H1 (cell line): ENCODE measurements at places on chromosomes 13 and 19. TPM values are rescaled to one million over a fixed set of nuclear protein-coding genes. Genes with fewer than 3 reads are reported as not detected.

ZNF440 gene
- total RNA-seq: 6.5 and 7.9 TPM in 2 replicates

MAP4K1 gene
- total RNA-seq: 10.4 and 14.4 TPM in 2 replicates

PRSS57 gene
- not detected in 2 replicates for total RNA-seq

ATP4A gene
- total RNA-seq: 0.31 and 0.50 TPM in 2 replicates

ZNF135 gene
- total RNA-seq: 5.2 and 5.3 TPM in 2 replicates

ATP8A2 gene
- total RNA-seq: 8.3 and 8.4 TPM in 2 replicates

PCDH8 gene
- 0.82 and 1.7 TPM in 2 replicates for total RNA-seq

MYPOP gene
- total RNA-seq: 11.1 and 12.6 TPM in 2 replicates

PLK5 gene
- 0.43 and 1.2 TPM in 2 replicates for total RNA-seq

EID2B gene
- 2.4 and 3.4 TPM in 2 replicates for total RNA-seq

CGB3 gene
- total RNA-seq: not detected in 2 replicates

GRCh38 chr19:17424743-17425365 is 5.0 kb downstream of the MVB12A start:
- DNase-seq: peak; percentile 91

- no peak for DNase-seq
Observed at GRCh38 chr19:34049944-34050343, 122.4 kb upstream of the LSM14A start.

- DNase-seq: no peak
Observed at GRCh38 chr13:60282186-60282585, 114.8 kb upstream of the TDRD3 start.

DNA sequence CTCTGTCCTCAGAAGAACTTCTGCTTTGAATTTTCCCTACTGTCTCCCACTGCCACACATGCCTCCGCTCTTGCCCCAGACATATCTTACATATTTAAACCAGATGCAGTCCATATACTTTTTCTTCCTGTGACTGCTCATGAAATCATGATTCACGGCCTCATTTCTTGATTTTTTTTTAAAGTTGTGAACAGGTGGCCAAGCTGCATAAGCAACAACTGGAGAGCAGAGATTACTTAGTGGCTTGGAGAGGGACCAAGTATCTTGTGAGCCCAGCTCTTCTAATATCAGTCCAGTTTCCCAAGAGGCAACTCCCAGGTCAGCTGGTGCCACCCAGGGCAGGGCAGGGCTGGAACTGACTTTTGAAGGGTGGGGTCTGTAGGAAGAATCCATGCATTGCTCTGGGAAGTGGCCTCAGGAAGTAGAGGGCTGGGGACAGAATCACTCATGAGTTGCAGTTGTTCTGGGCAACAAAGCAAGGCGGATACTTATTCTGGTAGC is 152.4 kb downstream of the LMO7 start:
- DNase-seq: no peak

DNA sequence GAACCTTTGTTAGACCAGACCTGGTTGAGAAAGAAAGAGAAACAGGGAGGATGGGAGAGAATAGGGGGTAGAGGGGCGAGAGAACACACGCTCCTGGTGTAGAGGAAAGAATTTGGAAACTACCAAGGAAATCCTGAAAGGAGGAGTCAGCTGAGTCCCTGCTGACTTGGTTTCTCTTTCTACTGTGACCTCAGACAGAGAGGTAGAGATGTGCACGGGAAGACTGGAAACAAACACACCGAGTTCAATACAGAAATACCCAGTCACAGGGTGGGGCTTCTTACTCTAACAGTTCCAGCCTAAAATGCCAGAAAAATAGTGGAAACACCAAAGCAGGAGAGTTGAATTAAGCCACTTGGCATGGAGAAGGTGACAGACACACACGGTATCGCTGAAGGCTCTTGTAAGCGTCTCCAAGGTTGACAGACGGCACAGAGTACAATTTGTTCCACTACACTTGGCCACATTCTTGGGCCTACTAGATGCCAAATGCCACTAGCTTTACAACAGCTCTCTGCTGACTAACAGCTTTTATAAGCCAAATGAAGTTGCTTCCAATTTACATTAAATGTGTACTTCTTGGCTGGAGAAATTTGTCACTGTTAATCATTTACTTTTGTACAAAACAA is 28.1 kb downstream of the LATS2 start:
- DNase-seq: no peak

DNA sequence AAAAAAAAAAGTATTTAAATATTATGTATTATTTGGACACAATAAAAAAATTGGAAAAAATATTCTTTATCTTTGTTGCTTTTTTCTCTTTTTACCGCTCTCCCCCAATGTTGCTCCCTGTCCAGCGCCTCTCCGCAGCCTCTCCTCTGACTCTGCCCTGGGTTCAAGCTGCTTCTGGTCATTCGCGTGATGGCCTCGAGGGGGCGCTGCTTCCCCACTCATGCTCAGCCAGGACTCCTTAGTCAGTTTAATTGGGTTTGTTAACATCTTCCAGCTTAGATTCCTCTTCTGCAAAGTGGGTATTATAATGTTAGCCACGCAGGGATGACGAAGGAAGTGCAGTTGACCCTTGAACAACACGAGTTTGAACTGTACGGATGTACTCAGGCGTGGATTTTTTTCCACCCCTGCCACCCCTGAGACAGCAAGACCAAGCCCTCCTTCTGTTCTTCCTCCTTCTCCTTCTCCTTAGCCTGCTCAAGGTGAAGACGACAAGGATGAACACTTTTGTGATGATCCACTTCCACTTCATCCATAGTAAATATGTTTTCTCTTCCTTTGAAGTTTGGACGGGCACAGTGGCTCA is 4.9 kb upstream of the NWD1 start:
- DNase-seq: peak; percentile 50

DNA sequence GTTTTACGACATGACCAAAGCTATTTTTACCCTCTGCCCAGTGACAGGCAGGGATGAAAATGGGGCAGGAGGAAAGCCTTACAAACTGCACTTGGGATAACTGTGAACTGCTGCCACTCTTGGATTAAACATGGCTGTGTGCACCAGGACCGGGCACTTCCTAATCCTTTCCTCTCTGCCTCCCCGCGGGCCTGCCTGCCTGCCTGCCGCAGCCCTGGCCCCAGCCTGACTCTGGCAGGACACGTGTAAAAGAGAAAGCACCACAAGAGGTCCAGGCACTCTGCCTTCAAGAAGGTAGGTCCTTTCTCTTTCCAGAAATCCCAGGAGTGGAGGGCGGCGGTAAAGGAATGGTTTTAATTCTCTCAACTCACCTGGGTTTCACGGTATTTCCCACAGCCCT is 4.8 kb downstream of the TSHZ3 start:
- no peak for DNase-seq

GRCh38 chr13:65829241-65830008 is 1400.7 kb downstream of the PCDH9 start:
- no peak for DNase-seq

GRCh38 chr19:6216996-6217751 is 62.6 kb downstream of the MLLT1 start:
- DNase-seq: no peak

DNA sequence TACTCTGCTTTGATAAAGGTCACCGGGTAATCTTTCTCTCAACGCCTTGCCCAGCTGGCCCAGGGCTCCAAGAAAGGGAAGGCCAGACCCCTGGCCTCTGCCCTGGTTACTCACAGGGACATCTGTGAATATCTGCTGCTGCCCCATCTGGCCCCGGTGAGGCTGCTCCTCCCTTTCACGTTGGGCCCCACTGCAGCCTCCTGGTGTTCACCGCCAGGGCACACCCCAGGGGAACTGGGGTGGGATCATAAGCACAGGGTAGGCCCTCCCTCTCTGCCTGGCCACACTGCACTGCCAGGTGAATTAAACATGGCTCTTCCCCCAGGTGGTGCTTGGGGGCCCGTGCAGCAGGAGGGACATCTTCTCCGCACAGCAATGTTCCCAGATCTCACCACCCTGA is 12.7 kb downstream of the LAIR1 start:
- no peak for DNase-seq

GRCh38 chr13:95480131-95480545 is 72.4 kb upstream of the CLDN10 start:
- no peak for DNase-seq

GRCh38 chr13:94251831-94252608 is 227.5 kb downstream of the DCT start:
- DNase-seq: no peak

- no peak for DNase-seq
Observed at GRCh38 chr13:51768378-51768921, 35.5 kb downstream of the DHRS12 start.

GRCh38 chr19:50877338-50877737 is 4.1 kb downstream of the KLK2 start:
- DNase-seq: no peak

DNA sequence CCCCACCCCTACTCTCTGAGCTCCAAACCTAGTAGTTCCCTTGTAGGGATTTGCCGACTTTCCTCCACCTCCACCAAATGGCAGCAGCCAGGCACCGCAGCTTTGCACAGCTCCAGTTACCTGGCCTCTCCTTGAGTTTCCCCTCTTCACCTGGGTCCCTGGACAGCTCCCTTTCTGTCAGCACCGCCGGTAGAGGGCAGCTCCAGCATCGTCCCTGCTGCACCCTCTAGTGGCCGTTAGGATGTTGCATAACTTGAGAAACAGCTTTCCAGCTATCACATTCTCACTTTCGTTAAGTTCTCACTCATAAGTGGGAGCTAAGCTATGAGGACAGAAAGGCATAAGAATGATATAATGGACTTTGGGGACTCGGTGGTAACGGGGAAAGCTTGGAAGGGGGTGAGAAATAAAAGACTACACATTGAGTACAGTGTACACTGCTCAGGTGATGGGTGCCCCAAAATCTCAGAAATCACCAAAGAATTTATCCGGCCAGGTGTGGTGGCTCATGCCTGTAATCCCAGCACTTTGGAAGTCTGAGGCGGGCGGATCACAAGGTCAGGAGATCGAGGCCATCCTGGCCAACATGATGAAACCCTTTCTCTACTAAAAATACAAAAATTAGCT is 60.4 kb upstream of the OLFM4 start:
- DNase-seq: peak; percentile 90

DNA sequence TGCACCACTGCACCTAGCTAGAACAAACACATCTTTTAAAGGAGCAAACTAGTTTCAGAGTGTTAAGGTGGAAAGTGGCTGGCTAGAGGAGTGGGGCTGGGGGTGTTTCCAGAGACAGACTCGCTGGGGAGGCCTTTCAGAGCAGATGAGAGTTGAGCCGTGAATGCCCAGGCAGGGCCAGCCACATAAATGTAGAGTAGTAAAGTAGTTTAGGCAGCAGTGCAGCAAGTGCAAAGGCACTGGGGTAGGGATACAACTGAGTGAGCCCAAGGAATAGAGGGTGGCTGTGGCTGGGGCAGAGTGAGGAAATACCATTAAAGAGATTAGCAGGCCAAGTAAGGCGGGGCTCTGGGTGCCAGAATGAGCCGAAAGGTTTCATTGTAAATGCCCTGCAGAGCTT is 72.0 kb downstream of the ALOX5AP start:
- DNase-seq: no peak

GRCh38 chr19:16113727-16114126 is 2.0 kb downstream of the RAB8A start:
- no peak for DNase-seq

DNA sequence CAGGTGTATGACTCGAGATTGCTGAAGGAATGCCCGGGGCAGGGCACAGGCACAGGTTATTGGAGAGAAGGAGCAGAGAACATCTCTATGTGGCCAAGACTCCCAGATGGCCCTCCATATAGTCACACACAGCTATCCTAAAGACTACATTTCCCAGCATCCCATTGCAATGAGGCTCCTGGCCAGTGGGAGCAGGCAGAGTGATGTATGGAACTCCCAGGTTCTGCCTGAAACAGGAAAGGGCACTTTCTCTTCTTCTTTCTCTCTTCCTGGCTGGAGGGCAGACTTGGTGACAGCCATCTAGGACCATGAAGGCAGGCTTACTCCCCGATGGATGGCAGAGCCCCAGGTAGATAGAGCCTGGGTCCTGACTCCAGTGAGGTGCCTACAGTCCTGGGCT is 13.5 kb downstream of the PPP1R13L start:
- DNase-seq: no peak

DNA sequence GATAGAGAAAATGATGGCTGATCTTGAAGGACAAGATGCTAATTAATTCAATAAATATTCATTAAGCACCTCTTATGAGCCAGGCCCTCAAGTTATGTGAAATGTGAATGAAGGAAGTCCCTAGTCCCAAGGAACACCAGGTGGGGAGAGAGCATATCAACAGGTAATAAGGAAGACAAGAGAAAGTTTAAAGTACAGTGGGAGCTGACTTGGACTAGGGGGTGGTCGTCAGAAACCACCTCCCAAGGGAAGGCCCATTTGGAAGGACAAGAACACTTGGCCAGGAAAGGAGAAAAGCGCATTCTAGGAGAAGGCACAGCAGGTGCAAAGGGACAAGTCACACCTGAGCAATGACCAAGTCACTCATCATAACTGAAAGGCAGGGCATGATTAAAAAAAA is 72.7 kb downstream of the DOCK9 start:
- no peak for DNase-seq

GRCh38 chr13:45393941-45394570 is 24.1 kb downstream of the SLC25A30 start:
- no peak for DNase-seq

GRCh38 chr13:51923983-51924539 is 62.3 kb downstream of the CCDC70 start:
- DNase-seq: no peak

GRCh38 chr19:51664997-51665396 is 18.4 kb upstream of the SIGLEC14 start:
- no peak for DNase-seq

DNA sequence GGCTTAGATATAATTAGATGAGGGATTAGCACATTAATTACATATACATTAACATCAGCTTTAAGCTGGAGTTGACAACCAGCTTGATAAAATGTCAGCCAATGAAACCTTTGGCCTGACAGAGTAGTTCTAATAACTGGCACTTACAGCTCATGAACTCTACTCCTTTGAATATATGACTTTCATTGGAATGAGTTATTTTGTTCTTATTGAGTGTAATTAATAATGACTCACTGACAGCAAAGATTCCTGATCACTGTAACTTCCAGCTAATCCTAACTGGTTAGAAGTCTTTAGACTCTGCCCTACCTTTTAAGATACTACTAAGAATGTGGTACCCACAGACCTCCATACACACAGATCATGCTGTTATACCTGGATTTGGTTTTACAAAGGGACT is 41.0 kb downstream of the EFNB2 start:
- no peak for DNase-seq

- DNase-seq: no peak
Observed at GRCh38 chr19:39507715-39508364, 7.1 kb upstream of the SELENOV start.

DNA sequence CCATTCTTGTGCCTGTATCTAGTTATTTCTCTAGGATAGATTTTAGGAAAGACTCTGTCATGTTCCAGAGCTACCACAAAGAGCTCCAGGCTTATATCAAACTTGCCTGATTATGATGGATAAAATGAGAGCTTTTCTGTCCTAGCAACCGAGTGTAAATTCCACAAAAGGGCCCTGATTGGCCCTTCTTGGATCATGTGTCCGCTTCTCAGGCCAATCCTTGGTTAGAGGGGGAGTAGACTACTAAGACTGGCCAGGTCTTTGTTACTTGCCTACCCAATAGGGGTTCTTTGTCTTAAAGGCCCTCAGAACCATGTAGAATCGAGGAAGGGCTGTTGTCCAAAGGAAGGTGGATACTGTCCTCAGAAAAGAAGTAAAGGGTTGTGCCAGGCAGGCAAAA is 2.4 kb downstream of the DHX34 start:
- no peak for DNase-seq
